ENCODE measurements at places on chromosomes 13 and 19.

DNA sequence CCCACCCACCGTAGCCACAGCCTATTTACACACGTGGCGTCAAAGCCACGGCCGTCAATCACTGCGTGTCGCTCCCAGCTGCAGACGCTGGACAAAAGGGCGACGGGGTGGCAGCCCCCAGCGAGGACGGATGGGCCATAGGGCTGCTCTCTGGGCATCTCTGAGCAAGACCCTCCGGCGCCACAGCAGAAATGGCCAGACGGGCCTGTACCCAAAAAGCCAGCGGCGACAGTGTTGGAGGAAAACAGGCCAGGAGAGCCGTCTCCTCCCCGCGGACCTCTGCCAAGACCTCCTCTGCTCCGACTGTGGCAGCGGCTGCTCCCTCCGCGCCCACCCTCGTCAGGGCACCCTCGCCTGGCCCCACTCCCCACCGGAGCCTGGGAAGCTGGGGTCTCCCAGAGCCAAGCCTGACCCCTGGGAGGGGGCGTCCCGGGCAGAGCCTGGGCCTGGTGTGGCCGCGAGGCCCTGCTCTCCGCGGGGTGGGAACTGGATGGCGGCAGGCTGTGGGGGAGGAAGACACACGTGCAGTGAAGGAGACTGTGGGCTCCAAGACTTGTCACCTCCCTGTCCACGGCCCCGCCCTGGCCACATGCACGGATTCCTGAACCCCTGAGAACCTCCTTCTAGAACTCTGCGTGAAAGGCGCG, 2.7 kb downstream of the C2CD4C start:
- no peak for DNase-seq

GRCh38 chr13:47853236-47853635, 147.8 kb downstream of the SUCLA2 start:
- no peak for DNase-seq

- no peak for DNase-seq
Observed at GRCh38 chr13:99376132-99376531, 68.9 kb upstream of the GPR183 start.

DNA sequence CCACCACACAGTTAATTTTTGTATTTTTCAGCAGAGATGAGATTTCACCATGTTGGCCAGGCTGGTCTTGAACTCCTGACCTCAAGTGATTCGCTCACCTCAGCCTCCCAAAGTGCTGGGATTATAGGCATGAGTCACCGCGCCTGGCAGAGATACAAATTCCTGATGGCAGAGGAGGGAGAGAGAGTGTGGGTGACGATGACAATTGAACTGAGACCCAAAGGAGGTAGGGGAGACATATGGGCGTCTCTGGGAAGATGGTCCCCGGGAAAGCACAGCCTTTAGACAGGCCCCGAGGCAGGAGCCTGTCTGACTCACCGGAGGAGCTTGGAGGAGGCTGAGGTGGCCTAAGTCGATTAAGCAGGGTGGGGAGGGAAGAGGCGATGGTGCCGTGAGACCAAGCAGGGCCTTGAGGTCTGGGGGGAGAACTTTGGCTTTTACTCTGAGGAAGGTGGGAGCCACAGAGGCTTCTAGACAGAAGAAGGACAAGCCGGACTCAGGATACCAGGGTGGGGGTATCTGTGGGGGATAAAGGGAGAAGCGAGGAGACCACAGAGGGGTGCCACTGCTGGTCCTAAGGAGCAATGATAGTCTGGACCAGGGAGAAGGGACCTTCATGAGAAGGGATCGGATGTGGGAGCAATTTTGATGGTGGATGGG, 38.2 kb downstream of the ARRDC2 start:
- peak; percentile 20 for DNase-seq

DNA sequence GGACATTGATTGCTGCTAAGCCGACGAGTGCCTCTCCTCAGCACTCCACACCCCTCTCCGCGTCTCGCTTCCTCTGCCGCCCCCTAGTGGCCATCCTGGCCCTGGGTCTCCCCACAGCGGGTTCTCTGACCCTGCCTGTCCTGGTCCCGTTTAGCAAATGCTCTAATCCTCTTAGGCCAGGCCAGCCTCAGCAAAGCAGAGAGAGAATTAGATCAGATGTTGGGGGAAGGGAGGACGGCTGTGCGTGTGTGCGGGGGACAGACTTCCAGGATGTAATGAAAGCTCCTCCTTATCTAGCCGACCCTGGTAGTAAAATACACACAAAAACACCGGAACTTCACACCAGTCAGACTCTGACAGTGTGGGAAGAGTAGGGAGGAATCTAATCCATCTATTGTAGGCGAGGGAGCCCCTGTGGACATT, 4.5 kb downstream of the TPRX2 start:
- peak; percentile 94 for DNase-seq

DNA sequence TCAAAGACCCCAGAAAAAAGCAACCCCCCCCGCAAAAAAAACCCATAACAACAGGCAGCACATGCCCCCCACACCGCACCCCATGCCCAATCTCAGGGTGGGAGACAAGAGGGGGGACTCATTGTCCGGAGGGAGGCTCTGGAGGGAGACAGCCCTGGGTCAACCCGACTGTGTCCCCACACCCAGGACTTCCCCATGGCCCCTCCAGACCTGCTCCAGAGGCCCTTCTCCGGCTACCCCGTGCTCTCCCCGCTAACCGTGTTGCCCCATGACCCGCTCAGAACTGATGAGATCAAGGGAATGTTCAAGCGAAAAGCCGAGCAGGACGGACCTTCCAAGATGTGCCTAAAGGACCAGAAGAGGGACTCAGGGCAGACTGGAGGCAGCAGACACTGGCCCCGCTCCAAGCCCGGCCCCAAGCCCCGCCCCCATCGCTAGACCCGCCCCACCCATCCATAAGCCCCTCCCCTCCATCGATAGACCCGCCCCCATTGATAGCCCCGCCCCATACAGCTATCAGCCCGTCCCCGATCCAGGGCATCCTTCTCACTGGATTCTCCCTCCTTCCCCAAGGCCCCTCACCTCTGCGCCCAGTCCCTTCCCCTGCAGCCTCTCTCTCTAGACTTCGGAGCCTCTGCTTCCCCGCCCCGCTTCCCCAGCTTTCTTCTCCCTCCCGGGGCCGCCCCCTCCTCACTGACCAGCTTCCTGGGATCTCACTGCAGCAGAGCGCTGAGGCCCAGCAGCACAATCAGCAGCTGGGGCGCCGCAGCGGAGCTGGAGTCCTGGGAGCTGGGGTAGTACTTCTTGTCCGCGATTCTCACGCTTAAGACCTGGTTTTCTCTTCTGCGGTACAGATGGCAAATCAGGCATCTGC, 2.2 kb downstream of the BST2 start:
- no peak for DNase-seq
